Forelimb muscle (tissue), 1 donor: ENCODE measurements at places on chromosomes 11 and 22.

DNA sequence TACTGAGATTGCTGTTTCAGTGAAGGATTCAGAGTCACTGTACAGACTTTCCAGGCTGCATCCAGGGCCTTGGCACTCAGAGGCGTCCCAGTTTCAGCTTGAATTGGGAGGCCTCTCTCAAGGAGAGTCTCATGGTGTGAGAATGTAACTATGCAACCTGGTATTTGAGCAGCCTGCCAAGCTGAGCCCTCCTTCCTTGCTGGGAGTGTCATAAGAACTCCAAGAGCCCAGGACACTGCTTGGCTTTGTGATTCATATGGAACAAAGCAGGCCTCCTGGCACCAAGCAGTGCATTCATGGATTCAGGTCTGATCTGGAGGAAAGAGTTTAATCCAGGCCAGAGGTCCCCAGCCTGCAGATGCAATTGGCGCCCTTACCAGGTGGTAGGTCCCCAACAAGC lies 171.7 kb downstream of the DBX1 start:
- no peak for DNase-seq

- no peak for DNase-seq
These were observed 120.1 kb downstream of the ENTHD1 start for GRCh38 chr22:39773503-39773902.

DNA sequence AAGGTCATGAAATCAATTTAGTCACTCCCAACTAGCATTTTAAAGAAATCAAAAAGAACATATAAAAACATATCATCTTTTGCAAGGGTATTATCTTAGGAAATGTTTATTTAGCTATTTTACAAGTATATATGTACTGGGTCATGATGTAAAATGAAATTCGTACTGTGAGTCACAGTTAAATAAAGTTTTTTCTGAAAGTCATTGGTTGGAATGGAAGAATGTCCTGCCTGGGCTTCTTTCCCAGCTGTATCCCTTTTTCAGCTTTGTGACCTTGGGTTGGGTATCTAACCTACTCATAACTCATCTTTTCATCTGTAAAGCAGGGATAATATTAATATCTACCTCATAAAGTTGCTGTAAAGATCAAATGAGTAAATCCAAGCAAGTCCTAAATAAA lies 15.7 kb downstream of the FDX1 start:
- no peak for DNase-seq

DNA sequence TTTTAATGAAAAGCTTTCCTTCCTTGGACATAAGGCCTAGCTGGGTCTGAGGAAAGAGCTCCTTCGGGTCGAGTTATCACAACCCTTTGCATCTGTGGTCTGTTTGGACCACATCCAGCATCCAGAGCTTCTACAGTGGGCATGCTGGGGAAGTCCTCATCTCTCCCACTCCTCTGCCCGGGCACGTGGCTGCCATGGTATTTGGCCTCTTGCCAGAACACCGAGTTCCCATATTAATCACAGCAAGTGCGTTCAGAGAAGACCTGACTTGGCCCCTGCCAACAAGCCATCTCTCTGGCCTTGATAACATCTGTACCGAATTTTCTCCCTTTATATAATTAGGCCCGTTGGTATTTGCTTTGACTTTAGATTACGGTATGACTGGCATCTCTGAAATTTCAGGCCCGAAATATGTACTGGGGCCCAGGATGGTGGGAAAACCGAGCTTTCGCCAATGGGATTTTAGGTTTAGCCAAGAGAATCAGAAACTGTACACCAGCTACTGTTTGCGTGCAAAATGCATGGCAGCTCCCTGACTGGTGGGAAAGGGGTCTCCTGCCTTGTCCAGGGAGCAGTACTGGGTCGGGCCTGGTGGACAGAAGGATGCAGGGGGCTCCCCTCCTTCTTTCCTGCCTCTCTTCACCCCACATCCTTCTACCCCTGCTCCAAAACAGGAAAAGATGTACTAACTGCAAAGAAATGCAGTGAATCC lies 90.0 kb downstream of the MICAL2 start:
- DNase-seq: no peak

DNA sequence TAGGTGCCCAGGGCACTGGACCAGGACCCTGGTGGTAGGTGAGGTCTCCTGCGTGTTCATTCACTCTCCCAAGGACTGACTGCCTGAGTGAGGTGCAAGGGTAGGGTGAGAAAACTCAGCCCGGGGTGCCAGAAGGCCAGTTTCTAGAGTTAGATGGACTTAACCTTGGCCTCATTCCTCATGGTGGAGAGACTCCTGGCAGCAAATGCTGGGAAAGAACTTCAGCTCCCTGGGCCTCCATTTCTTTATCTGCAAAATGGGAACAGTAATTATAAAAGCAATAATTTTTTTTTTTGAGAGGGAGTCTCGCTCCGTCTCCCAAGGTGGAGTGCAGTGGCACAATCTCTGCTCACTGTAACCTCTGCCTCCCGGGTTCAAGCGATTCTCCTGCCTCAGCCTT lies 47.7 kb downstream of the TRIOBP start:
- DNase-seq: no peak
